ENCODE measurements at places on chromosomes 2 and 18. TPM values are rescaled to one million over a fixed set of nuclear protein-coding genes. Genes with fewer than 3 reads are reported as not detected.

The PLGLB2 gene
- 1.7 TPM for total RNA-seq

The RIT2 gene
- not detected for total RNA-seq

The HOXD1 gene
- not detected for total RNA-seq

The THSD7B gene
- 0.45 TPM for total RNA-seq

The GNAL gene
- 5.1 TPM for total RNA-seq

The TET3 gene
- total RNA-seq: 3.3 TPM

The UGT1A8 gene
- total RNA-seq: not detected

The SANBR gene
- total RNA-seq: 6.4 TPM

Data from left ventricle myocardium superior (tissue), 1 donor.